ENCODE measurements at places on chromosomes 13 and 19.

DNA sequence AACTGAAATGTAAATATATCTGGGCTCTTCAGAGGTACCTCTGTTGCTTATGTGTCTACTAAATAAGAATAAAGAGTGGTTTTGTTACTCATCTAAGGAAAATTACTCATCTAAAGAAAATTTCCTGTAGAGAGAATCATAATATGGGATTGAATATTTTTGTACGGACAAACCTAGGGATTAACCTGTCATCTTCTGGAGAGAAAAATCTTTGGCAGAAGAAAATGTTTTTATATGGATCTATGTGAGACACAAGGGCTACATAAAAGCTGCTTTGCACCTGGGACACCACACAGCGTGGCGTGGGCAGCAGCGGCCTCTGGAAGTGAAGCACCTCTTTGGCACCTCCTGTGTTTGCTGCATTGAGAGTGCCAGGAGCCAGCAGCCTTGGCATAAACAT lies 242.9 kb upstream of the DACH1 start:
- peak; percentile 38 for DNase-seq

GRCh38 chr19:2259336-2259735 lies 3.1 kb upstream of the JSRP1 start:
- no peak for DNase-seq

DNA sequence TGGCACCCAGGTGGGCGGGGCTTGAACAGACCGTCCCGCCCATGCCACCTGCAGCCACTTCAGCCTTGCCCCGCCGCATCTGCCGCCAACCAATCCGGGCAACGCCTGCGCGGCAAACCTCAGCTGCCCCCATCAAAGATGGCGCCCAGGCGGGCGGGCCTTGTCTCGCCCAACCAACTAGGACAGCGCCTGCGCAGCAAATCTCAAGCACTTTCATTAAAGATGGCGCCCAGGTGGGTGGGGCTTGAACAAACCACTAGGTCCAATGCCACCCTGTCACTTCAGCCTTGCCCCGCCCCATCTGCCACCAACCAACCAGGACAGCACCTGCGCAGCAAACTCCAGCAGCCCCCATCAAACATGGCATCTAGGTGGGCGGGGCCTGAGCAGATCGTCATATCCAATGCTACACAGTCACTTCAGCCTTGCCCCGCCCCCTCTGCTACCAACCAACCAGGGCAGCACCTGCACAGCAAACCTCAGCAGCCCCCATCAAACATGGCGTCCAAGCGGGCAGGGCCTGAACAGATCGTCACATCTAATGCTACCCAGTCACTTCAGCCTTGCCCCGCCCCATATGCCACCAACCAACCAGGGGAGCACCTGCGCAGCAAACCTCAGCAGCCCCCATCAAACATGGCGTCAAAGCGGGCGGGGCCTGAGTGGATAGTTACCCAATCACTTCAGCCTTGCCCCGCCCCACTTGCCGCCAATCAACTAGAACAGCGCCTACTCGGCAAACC lies 1.4 kb downstream of the PEG3 start:
- DNase-seq, result peak; percentile 94

DNA sequence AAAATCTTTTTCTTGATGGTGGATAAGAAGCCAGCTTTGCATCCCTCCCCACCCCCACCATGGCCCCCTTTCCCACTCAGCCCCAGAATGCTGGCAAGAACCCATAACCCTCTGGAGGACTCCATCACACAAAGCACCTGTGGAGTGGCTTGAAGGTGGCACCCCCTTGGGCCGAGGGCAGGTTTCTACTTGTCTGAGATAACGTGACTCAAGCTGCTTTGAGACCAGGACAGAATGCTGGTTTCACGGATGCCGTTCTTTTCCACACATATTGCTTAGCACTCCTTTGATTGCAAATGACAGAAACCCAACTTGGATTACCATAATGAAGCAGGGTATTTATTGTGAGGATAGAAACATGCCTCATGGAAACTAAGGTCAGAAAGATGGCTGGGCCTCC lies 82.2 kb downstream of the LACC1 start:
- DNase-seq, result no peak

DNA sequence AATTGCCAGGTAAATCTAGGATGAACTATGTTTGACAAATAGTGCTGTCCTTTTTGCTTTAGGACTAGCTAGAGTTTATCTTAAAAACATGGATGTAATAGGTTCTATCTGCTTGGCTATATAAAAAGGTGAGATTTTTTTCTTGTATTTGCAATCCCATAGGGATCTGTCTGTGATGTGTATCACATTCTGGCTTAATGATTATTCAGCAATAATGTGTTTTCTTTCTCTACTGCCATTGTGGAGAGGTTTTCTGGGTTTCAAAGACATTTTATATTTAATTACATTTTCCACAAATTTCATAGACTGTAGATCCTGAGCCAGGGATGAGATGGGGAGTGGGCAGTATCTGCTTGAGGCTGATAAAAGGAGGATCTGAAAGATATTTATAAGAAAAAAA lies 277.8 kb upstream of the SLITRK5 start:
- DNase-seq, result no peak
